Eye (tissue), 1 donor: ENCODE measurements at places on chromosomes 1 and 21.

DNA sequence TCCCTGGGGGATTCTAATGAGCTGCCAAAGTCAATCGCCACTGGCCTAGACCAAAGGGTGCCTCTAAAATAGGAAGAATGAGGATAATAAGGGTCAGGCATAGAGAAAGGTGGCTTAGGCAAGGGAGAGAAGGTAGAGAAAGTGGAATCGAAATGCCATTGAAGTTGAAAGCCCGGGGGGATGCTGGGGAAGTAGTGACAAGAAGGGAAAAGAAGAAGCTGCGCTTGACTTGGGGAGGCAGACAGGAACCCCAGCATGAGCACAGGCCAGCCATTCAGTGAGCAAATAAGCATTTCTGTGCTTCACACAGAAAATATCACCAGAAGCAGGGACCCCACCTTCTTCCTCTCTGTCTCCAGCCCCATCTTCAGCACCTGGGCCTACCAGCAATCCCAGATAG, 1.5 kb downstream of the CD2 start:
- DNase-seq, result no peak

GRCh38 chr1:36253161-36253862, 29.1 kb downstream of the THRAP3 start:
- DNase-seq, result no peak

DNA sequence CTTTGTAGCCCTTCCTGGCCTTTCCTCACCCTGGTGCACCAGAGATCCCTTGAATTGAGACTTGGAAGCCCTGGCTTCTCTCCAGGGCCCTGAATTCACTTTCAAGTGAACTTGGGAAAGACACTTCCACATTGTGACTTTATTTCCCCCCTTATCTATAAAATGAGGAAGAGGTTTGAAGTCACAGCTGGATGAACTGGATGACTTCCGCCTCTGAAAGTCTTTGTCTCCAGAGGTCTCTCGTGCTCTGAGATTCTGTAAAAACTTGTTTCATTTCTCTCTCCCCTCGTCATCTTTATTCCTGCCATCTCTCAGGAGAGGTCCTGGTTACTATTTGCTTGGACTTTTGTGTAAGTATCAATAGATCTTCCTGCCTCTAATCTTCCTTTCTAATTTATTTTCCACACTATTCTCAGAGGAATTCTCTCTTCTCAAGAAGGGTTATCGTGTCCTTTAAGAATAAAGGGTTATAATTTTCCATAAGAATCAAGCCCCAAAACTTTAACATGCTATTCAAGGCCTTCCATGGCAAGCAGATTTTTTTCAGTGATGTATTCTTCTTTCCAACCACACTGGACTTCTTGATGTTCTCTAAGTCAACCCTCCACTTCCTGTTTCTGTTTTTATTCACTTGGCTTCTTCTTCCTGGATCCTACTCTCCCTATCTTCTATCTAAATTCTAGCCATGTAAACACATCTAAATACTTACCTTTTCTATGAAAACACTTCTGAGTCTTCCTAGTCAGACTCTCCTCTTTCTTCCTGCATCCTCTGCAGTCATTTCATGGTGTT, 6.5 kb upstream of the RPTN start:
- no peak for DNase-seq

GRCh38 chr1:53737648-53738204, 1.2 kb downstream of the GLIS1 start:
- DNase-seq, result peak; percentile 45

GRCh38 chr1:228837817-228838716, 102.8 kb downstream of the RHOU start:
- no peak for DNase-seq

- peak; percentile 3 for DNase-seq
Observed at GRCh38 chr21:23963454-23963853, 1643.8 kb downstream of the MRPL39 start.
